ENCODE measurements at places on chromosomes 12 and 14. TPM values are rescaled to one million over a fixed set of nuclear protein-coding genes. Genes with fewer than 3 reads are reported as not detected.

The CLEC1B gene
- 1.2 TPM for polyA plus RNA-seq

The SLC25A21 gene
- polyA plus RNA-seq = 2.7 TPM

The CNTN1 gene
- polyA plus RNA-seq = 41.9 TPM

DNA sequence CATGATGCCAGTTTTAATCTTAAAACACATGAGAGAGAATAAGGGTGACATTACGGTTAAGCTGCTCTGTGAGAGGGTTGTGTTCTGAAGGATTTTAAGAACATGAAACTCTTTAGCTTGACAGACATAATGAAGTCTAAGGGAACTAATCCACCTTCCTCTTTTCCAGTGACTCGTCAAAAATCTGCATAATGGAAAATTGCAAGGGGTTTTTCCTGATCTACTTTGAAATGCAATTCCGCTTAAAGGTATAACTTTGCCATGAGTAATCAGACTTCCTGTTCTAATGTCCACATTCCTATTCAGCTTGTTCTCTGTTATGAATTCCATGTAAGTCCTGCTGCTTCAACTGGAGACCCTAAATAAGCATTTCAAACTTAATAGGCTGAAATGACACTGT, at the start of gene ZNF705A:
Gene ZNF705A, plus strand, starts transcription at position 171 of the 400 bp plus-strand sequence. CDS start 15,611 bp downstream, outside the sequence.
- no peak for DNase-seq

DNA sequence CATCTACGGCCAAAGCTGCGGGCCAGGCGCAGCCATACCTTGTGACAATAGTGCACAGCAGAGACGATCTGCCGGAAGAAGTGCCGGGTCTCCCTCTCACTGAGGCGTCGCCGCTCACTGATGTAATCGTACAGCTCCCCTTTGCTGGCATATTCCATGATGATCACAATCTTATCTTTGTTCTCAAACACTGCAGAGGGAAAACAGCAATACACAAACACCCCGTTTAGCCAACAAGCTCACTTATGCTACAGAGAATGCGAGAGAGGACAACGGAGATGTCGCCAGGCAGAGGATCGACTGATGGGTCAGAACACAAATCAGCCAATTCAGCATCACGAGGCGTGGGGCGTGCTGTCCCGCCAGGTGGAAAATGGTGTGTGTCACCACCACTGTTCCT, 52.1 kb downstream of the NUAK1 start:
- no peak for DNase-seq

GRCh38 chr12:49030714-49031572, 12.4 kb upstream of the PRKAG1 start:
- no peak for DNase-seq

DNA sequence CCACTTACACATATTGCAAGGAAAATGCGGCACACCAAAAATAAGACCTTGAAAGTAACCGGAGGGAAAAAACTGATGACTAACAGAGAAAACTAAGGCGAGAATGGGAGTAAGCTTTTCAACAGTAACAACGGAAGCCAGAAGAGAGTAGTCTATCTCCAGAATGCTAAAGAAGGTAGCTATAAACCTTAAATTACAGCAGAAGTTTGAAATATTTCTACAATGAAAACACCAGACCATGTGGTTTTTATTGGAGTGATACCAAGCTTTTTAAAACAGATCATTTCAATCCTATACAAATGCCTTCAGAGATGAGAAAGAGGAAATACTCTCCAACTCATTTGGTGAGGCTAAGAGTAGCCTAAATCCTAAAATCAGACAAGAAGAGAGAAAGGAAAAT, 209.5 kb downstream of the ANO6 start:
- no peak for DNase-seq

Data from left lung (tissue), 14 donors.